EL (cell line): ENCODE measurements at places on chromosomes 5 and 9.

DNA sequence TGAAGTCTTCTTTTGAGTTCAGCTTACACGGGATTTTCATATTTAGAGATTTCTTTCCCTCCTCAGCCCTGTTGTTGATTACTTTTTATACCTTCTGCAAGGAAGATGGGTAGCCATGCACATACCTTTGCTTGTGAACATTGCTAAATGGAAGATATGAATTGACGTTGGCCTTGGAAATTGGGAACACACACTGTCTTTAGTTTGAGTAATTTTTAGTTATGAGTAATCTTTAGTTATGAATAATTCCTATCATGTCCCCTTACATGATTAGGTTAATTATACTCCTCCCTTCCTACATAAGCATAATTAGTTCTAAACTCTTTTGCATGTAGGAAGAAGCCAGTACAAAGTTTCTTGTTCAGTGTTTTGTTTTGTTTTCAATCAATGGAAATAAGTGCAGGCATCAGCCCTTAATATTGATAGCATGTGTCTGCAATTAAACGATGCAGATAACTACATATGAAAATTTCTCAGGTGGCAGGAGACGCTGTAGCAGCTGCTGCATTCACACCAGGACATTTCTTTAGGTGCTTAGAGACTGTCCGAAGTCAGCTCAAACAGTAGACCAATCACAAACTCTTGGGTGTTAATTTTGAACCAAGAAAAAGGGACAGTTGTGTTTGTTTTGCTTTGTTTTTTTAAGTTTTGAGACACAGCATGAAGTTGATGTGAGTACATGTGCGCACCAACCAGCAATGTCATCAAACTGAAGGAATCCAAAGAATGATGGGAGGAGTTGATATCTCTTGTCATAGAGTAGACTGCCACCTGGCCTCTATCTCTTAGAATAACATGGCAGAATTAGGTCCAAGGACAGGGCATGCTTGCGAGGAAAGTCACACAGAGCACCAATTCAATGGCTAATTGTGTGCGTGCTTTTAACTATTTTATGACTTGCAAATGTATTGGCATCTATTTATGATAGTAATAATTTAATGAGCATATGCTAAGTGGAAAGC, 51.4 kb downstream of the SMARCA2 start:
- peak; percentile 62 for DNase-seq

- DNase-seq, result no peak
Observed at GRCh38 chr5:35622974-35623373, 5.3 kb downstream of the SPEF2 start.

GRCh38 chr5:124162767-124163532, 583.5 kb downstream of the ZNF608 start:
- DNase-seq, result peak; percentile 33

DNA sequence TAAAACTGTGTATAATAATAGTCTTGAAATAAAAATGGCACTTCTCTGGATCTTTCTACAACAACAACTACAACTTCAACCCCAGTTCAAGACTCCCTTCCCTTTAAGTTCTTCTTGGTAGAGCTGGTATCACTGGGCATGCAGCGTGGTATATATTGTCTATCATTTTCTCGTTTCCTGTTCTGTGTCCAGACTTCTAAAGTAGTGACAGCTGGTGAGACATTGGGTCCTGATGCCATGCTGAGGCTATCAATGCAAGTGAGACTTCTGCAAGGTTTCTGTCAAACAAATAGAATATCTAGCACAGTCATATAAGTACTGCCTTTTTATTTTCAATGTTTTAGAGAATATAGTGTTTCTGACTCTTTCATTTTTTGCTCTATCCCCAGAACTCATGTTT, 123.0 kb upstream of the GRIN3A start:
- no peak for DNase-seq

GRCh38 chr5:14228219-14228618, 85.1 kb downstream of the TRIO start:
- DNase-seq, result no peak

- no peak for DNase-seq
Observed at GRCh38 chr9:21661626-21662025, 140.8 kb upstream of the MTAP start.
